Hepatocyte (in vitro differentiated cells): ENCODE measurements at places on chromosomes 5 and 9. TPM values are rescaled to one million over a fixed set of nuclear protein-coding genes. Genes with fewer than 3 reads are reported as not detected.

The HMMR gene
- 5.2 and 5.7 TPM in 2 replicates for polyA plus RNA-seq

The S1PR3 gene
- 13.2 and 21.4 TPM in 2 replicates for polyA plus RNA-seq

The INSYN2B gene
- not detected in 2 replicates for polyA plus RNA-seq

The BHMT gene
- 9.7 and 10.2 TPM in 2 replicates for polyA plus RNA-seq

The CENPK gene
- polyA plus RNA-seq = 11.4 and 15.3 TPM in 2 replicates

The CTSV gene
- 98.8 and 102 TPM in 2 replicates for polyA plus RNA-seq

The UBE2R2 gene
- 36.3 and 39.8 TPM in 2 replicates for polyA plus RNA-seq

The TMEM174 gene
- polyA plus RNA-seq = not detected in 2 replicates

The OXCT1 gene
- 7.8 and 12.4 TPM in 2 replicates for polyA plus RNA-seq

The RFX3 gene
- 4.4 and 5.8 TPM in 2 replicates for polyA plus RNA-seq

- no peak for DNase-seq
- H3K4me1 ChIP-seq = peaks cover 3% of the 10 kb centered on the region
- H3K27ac ChIP-seq = peak overlapping the region; percentile 12
- no peaks in the 10 kb centered on the region for H3K36me3 ChIP-seq
These were observed 87.1 kb upstream of the CPEB4 start for GRCh38 chr5:173801006-173801405.

DNA sequence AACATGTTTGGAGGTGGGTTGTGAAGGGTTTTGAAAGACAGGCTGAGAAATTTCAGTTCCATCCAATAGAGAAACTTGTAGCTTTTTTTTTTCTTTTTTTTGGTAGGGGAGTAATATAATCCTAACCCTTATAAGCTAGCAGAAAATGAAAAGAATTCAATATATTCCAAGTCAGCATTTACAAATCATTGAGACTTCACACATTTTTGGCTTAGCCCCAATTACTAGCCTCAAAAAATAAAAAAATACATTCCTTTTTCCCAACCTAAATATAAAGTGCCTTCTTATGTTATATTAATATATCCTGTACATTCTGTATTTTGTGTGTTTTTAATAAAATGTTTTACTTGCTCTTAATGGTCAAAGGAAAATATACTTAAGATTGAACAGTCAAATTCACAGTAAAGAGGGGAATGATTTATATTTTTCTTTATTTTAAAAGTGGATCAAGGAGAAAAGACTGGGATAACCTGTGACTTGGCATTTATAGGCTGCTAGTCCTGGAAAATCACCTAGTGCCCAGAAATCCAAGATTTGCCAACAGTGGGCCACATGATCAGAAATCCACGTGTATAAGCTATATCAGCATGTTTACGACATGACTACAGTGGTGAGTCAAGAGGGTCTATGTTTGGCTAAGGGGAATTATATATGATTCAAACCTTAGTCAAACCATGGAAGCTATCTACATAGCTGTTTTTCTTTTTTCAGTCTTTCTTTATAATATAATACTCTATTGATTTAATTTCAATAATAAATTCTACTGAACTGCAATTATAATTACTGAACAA lies 14.5 kb downstream of the HACD4 start:
- H3K27me3 ChIP-seq = no peaks in the 10 kb centered on the region
- H3K36me3 ChIP-seq = no peaks in the 10 kb centered on the region
- no peak for DNase-seq

DNA sequence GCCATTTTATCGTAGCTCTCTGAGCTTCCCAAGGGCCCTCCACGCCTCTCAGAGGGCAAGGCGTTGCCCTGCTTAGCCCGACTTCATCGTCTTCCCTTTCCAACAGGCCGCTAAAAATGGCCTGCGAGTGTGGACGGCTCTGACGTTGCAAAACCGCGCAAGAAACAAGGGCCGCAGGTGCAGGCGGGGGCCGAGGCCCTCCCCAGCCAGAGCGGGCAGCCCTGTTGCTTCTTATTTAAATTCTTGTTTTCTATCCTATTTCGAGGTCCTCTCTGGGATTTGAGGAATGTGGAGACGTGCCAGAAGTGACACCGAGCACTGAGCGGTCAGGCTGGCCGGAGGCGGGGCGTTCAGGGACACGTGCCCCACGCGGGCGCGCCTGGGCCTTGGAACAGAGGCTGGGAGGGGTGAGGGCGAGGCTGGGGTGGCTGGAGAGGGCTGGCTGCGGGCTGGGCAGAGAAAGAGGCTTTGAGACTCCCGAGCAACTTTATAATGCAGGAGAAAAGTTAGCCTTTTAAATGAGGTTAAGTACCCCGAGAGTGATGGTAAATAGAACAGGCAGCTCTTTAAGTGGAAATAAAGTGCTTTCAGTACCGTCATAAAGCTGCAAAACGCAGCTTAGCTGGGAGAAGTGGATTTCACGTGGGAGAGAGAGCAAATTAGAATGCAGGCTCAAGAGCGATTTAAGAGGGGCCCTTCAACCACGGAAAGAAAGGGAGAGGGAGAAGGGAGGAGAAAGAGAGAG lies 243.6 kb downstream of the AUH start:
- DNase-seq = peak; percentile 71
- no peaks in the 10 kb centered on the region for H3K36me3 ChIP-seq
- H3K4me3 ChIP-seq = no peak overlapping the region
- H3K4me1 ChIP-seq = peaks cover 21% of the 10 kb centered on the region
- peak overlapping the region; percentile 49 for H3K27ac ChIP-seq

GRCh38 chr5:79728396-79728795 lies 38.8 kb downstream of the CMYA5 start:
- H3K4me1 ChIP-seq = no peaks in the 10 kb centered on the region
- no peak overlapping the region for H3K27ac ChIP-seq
- no peak for DNase-seq
- H3K36me3 ChIP-seq = no peaks in the 10 kb centered on the region

DNA sequence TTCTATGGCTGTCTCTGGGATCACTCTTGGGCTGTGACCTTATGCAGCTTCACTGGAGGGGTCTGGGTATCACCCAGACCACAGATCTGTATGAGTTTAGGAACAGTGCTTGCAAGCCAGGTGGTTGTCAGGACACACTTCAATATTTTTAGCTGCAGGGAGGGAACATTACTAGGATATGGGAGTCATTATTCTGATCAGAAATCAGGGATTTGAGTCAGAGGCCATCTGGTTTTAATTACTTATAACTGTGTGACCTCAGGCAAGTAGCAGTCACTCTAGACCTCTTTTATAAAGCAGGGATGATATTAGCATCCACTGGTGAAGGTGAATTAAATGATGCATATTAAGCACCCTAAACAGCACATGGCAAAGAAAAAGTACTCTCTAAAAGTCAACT lies 60.1 kb upstream of the NMUR2 start:
- H3K27me3 ChIP-seq = no peaks in the 10 kb centered on the region
- no peak for DNase-seq
- no peaks in the 10 kb centered on the region for H3K4me1 ChIP-seq
- H3K4me3 ChIP-seq = no peak overlapping the region
- no peak overlapping the region for H3K27ac ChIP-seq

DNA sequence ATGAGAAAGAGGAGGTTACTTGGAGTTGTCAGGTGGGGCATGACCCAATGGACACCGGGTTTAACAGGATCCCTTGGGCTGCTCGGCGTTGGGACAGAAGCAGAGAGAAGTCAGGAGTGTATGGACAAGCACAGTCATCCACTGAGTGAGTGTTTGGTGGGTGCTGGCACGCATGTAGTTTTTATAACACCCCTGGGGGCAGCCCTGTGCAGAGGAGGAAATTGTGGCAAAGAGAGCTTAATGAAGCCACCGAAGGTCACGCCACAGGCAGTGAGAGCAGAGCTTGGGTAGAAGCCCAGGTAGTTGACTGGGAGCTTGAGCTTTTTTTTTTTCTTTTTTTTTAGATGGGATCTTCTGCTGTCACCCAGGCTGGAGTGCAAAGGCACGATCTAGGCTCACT lies 43.2 kb upstream of the IER5L start:
- no peak for DNase-seq
- peaks cover 15% of the 10 kb centered on the region for H3K4me1 ChIP-seq
- no peak overlapping the region for H3K4me3 ChIP-seq
- no peaks in the 10 kb centered on the region for H3K36me3 ChIP-seq
- no peak overlapping the region for H3K27ac ChIP-seq

- DNase-seq = no peak
- H3K27ac ChIP-seq = no peak overlapping the region
- H3K36me3 ChIP-seq = no peaks in the 10 kb centered on the region
- no peaks in the 10 kb centered on the region for H3K27me3 ChIP-seq
These were observed 340.3 kb downstream of the GADD45G start for GRCh38 chr9:89945133-89945532.

- DNase-seq = no peak
- H3K4me1 ChIP-seq = no peaks in the 10 kb centered on the region
- H3K27me3 ChIP-seq = no peaks in the 10 kb centered on the region
- H3K36me3 ChIP-seq = no peaks in the 10 kb centered on the region
- no peak overlapping the region for H3K4me3 ChIP-seq
- no peak overlapping the region for H3K27ac ChIP-seq
These were observed 49.9 kb downstream of the ADAMTS12 start for GRCh38 chr5:33841891-33842290.

- peaks cover 5% of the 10 kb centered on the region for H3K27me3 ChIP-seq
- no peak overlapping the region for H3K4me3 ChIP-seq
- H3K4me1 ChIP-seq = no peaks in the 10 kb centered on the region
- H3K27ac ChIP-seq = no peak overlapping the region
- no peaks in the 10 kb centered on the region for H3K36me3 ChIP-seq
These were observed 37.0 kb upstream of the POU4F3 start for GRCh38 chr5:146301626-146302025.

- H3K36me3 ChIP-seq = no peaks in the 10 kb centered on the region
- no peaks in the 10 kb centered on the region for H3K27me3 ChIP-seq
- peak overlapping the region; percentile 12 for H3K27ac ChIP-seq
- DNase-seq = no peak
- H3K4me1 ChIP-seq = peaks cover 7% of the 10 kb centered on the region
- no peak overlapping the region for H3K4me3 ChIP-seq
These were observed 51.5 kb downstream of the UBE2R2 start for GRCh38 chr9:33868440-33868973.

GRCh38 chr9:131798246-131798645 lies 58.4 kb upstream of the RAPGEF1 start:
- H3K27me3 ChIP-seq = peaks cover 5% of the 10 kb centered on the region
- no peaks in the 10 kb centered on the region for H3K36me3 ChIP-seq
- H3K4me3 ChIP-seq = no peak overlapping the region
- H3K27ac ChIP-seq = no peak overlapping the region
- no peaks in the 10 kb centered on the region for H3K4me1 ChIP-seq
- DNase-seq = no peak

DNA sequence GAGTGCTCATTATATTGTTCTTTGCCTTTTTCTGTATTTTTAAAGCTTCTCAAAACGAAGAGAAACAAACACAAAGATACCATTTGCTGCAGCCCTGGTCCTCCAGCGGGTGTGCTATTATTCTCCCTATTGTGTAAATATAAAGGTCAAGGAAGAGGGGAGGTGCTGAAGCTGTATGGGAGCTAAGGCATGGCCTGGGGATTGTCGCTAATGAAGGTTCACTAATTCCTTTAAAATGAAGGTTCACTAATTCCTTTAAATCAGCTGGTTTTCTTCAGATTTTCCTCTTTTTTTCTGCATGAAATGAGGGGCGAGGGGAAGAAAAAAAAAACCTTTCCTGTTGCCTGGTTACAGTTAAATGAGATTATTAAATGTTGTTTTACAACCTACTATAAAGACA lies 74.5 kb upstream of the MAP1B start:
- no peaks in the 10 kb centered on the region for H3K36me3 ChIP-seq
- H3K27me3 ChIP-seq = no peaks in the 10 kb centered on the region

GRCh38 chr5:66633754-66634153 lies 37.6 kb downstream of the MAST4 start:
- H3K4me3 ChIP-seq = no peak overlapping the region
- DNase-seq = peak; percentile 8
- no peaks in the 10 kb centered on the region for H3K4me1 ChIP-seq
- no peaks in the 10 kb centered on the region for H3K36me3 ChIP-seq

DNA sequence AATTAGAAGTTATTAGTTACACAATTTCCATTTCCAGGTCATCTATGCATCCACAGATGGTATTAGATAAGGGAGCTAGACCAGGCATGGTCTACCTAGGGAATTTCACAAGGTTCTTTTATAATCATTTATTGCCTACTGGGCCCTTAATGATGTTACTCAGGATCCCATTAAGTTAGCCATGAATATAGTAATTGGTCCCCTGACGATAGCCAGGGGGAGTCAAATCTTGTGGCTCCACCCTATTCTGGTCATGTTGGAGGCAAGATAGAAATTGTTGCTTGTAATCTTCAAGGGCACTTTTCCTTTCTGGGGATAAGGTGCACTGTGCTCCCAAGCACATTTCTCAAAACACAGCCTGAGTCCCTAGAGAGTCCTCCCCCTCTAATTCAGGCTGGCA lies 14.1 kb upstream of the ELL2 start:
- no peaks in the 10 kb centered on the region for H3K4me1 ChIP-seq
- no peak for DNase-seq
- H3K27me3 ChIP-seq = no peaks in the 10 kb centered on the region
- no peaks in the 10 kb centered on the region for H3K36me3 ChIP-seq
- H3K4me3 ChIP-seq = no peak overlapping the region

DNA sequence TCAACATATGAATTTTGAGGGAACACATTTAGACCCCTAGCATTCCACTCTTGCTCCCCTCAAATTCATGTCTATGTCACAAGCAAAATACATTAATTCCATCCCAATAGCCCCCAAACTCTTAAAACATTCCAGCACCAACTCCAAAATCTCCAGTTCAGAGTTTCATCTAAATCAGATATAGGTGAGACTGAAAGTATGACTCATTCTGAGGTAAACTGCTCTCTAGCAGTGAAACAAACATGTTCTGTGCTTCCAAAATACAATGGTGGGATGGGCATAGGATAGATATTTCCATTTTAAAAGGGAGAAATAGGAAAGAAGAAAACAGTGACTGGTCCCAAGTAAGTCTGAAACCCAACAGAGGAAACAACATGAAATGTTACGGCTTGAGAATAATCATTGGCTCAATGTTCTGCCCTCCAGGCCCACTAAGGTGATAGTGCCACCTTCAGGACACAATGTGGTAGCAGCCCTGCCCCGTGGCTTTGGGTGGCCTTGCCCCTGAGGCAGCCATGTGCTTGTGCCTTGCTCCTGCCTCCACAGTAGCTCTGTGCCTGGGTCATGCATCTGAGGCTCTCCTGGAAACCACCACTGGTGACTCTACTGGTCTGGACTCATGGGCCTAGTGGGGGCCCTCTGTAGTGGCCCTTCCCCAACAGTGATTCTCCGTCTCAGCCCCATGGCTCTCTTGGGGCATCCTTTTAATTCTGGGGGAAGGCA lies 36.4 kb upstream of the IPPK start:
- no peak for DNase-seq
- H3K27me3 ChIP-seq = no peaks in the 10 kb centered on the region
- H3K27ac ChIP-seq = no peak overlapping the region
- H3K36me3 ChIP-seq = no peaks in the 10 kb centered on the region
- H3K4me3 ChIP-seq = no peak overlapping the region
- H3K4me1 ChIP-seq = no peaks in the 10 kb centered on the region

DNA sequence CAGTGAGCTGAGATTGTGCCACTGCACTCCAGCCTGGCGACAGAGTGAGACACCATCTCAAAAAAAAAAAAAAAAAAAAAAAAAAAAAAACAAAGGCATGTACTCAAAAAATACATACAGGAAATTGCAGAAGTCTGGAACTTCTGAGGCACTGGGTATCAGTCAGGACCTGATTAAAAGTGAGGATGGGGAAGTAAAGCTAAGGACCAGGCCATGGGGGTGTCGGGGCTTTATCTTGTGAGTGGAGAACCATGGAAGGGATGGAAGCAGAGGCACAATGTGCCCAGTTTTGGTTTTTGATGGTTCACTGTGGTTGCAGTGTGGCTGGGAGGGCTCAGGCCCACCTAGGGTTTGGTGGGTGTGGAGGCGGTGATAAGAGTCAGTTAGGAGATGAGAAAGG lies 212.7 kb upstream of the PIK3R1 start:
- H3K36me3 ChIP-seq = no peaks in the 10 kb centered on the region
- H3K4me3 ChIP-seq = no peak overlapping the region
- DNase-seq = no peak
- no peak overlapping the region for H3K27ac ChIP-seq
- no peaks in the 10 kb centered on the region for H3K4me1 ChIP-seq

GRCh38 chr5:13359344-13359743 lies 585.1 kb downstream of the DNAH5 start:
- H3K36me3 ChIP-seq = no peaks in the 10 kb centered on the region
- no peak for DNase-seq
- no peak overlapping the region for H3K4me3 ChIP-seq
- no peaks in the 10 kb centered on the region for H3K4me1 ChIP-seq
- H3K27ac ChIP-seq = no peak overlapping the region
